ENCODE measurements at places on chromosomes 1 and 21. TPM values are rescaled to one million over a fixed set of nuclear protein-coding genes. Genes with fewer than 3 reads are reported as not detected.
A peak's percentile ranks its signal among the peaks of the same experiment; 100 is the strongest.

DNA sequence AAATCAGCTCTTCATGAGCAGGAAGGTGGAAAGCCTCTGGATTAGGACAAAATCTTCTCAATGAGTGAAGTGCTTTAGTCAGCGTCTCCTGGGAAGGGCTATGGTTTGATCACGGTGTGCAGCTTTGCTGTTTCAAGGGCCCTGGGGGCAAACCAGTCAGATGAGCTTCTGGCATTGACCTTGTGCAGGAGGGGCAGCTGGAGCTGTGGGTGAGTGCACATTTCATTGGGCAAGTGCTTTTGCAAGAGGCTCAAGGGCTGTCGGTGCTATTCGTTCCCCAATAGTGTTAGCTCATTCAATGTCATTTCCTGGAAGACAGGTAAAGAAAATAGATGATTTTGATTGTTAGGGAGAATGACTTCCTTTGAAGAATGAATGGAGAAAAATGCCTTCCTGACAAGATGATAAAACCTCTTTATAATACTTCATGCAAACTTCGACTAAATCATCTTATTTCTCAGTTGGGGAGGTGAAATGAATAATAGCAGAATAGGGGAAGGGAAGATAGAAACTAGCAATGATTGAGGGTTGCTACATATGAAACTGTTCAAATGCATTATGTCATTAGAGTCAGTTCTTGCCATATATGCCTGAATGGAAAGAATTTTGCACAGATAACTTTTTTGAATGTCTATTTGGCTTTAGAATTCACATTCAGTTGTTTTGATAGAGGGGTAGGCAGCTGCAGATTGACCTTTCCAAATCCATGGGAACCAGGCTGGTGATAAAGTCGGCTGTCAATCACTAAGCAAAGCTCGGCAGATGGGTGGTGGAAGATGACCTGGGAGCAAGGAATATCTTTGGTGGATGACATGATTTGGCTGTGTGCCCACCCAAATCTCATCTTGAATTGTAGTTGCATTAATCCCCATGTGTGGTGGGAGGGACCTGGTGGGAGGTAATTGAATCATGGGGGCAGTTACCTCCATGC is 12.9 kb upstream of the DISC1 start:
- no peak for DNase-seq

DNA sequence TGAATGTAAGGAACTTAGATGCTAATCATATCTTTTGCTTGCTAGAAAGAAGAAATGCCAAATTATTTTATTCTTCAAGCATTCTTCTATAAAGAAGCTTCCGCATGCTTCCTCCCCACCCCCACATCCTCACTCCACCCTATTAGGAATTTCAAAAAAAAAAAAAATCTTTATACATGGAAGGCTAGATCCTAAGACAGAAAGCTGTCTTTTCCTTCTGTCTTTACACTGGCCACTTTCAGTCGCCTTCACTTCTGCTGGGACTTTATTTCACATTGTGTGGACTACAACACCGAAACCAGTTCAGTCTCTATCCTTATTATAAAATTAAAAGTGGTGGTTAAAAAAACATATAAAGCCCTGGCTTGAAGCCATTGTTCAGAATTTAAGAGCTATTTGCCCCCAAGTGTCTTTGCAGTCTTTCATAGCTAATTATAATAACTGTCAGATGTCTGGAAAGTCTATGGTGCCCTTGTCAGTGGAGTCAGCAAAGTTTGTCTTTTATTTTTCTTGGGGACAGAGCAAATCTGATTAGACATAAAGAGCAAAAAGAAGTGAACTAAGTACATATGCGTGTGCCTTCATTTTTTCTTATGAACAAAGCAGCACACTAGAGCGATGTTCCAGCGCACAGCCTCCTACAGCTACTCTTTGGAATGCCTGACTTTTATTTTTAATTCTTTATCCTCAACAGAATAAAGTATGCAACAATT is 297.7 kb downstream of the PTPRC start:
- peak; percentile 46 for DNase-seq

DNA sequence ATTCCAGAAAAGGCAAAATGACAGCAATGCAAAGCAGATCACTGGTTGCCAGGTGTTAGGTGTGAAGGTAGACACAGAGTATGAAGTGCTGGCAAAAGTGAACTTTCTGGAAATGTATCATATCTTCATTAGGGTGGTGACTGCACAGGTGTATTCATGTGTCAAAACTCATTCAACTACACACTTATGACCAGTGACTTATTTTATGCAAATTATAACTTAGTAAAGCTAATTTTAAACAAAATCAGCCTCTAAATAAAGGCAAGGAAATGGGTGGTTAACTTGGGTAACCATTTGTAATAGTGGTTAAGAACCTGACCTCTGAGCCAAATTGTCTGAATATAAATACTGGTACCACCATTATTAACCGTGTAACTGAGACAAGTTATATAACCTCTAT is 7.4 kb downstream of the COP1 start:
- DNase-seq, result no peak

DCST1 gene
- polyA plus RNA-seq, result not detected

MSH4 gene
- polyA plus RNA-seq, result 0.67 TPM
